HepG2 (cell line): ENCODE measurements at places on chromosomes 5 and 9.

DNA sequence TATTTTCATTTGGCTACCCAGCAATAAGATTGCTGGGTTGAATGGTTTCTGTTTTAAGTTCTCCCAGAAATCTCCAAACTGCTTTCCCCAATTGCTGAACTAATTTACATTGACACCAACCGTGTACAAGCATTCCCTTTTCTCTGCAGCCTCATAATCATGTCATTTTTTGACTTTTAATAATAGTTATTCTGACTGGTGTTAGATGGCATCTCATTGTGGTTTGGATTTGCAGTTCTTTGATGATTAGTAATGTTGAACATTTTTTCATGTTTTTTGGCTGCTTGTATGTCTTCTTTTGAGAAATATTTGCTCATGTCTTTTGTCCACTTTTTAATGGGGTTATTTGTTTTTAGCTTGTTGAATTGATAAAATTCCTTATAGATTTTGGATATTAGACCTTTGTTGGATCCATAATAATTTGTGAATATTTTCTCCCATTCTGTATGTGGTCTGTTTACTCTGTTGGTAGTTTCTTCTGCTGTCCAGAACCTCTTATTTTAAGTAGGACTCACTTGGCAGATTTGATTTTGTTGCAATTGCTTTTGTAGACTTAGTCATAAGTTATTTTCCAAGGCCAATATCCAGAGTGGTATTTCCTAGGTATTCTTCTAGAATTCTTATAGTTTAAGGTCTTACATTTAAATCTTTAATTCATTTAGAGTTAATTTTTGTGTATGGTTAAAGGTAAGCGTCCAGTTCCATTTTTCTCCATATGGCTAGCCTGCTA is 793.7 kb downstream of the BRINP1 start:
- DNase-seq, result no peak

GRCh38 chr5:36613771-36614656 is 7.6 kb downstream of the SLC1A3 start:
- no peak for DNase-seq

- no peak for DNase-seq
Measured at GRCh38 chr5:56303511-56303910, 70.4 kb upstream of the ANKRD55 start.

GRCh38 chr5:5752844-5753243 is 330.4 kb downstream of the ICE1 start:
- no peak for DNase-seq
